ENCODE measurements at places on chromosomes 4 and X. TPM values are rescaled to one million over a fixed set of nuclear protein-coding genes. Genes with fewer than 3 reads are reported as not detected.

The FHL1 gene
- polyA plus RNA-seq = 627 TPM

The TEX13C gene
- polyA plus RNA-seq = not detected

The GYPA gene
- not detected for polyA plus RNA-seq

The PDE6B gene
- 0.15 TPM for polyA plus RNA-seq

The EREG gene
- 2.0 TPM for polyA plus RNA-seq

The FSTL5 gene
- polyA plus RNA-seq = 0.02 TPM

The SPANXA1 gene
- not detected for polyA plus RNA-seq

The JCHAIN gene
- polyA plus RNA-seq = 9.3 TPM

The GAK gene
- polyA plus RNA-seq = 10.1 TPM

The PRSS48 gene
- polyA plus RNA-seq = not detected

The PRR27 gene
- polyA plus RNA-seq = not detected

The PCDH10 gene
- polyA plus RNA-seq = 2.0 TPM

The FRMD7 gene
- 0.10 TPM for polyA plus RNA-seq

The SLC9B1 gene
- polyA plus RNA-seq = 0.46 TPM

The SLC7A11 gene
- 9.6 TPM for polyA plus RNA-seq

The CPZ gene
- 1.0 TPM for polyA plus RNA-seq

The MTTP gene
- polyA plus RNA-seq = 0.05 TPM

The TRIM61 gene
- 2.5 TPM for polyA plus RNA-seq

The ABCG2 gene
- 5.5 TPM for polyA plus RNA-seq

The CT47B1 gene
- polyA plus RNA-seq = not detected

The ODAPH gene
- polyA plus RNA-seq = not detected

The ZNF157 gene
- 0.02 TPM for polyA plus RNA-seq

The MAPK10 gene
- 3.2 TPM for polyA plus RNA-seq

The MAGEA9B gene
- polyA plus RNA-seq = not detected

The PPEF2 gene
- polyA plus RNA-seq = not detected

All from fibroblast of lung (primary cell).